ENCODE measurements at places on chromosomes 2 and 18.

DNA sequence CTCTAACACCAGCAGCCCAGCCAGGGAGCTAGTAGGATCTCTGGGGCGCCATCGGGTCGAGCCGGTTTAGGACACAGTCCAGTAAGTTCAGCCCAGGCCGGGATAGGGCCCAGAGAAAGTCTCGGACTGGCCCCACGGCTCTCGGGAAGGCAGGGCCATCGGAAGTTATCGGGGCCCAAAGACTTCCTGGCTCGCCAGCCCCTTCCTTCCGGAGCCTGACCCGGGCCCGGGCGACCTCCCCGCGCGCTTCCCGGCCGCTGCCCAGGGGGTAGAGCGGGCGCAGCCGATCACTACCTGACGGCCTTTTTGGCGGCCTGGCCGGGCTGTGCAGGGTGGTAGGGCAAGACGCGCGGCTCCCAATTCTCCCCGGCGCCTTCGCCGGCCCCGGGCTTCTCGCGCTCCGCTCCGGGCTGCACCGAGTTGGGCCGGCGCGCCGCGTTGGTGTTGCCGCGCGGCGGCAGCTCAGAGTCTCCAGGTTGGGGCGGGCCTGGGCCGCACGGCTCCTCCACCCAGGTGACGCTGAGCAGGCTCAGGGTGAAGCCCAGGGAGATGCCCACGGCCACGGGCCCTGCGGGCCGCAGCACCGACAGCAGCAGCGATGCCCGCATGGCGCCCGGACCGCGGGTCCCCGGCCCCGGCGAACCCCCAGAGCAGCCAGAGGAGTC lies 546 bp downstream of the CHPF start:
- DNase-seq, result peak; percentile 55

GRCh38 chr2:181684454-181685149 lies 4.3 kb upstream of the NEUROD1 start:
- no peak for DNase-seq

GRCh38 chr18:76431437-76432273 lies 63.4 kb downstream of the ZNF516 start:
- no peak for DNase-seq

- DNase-seq, result no peak
Measured at GRCh38 chr2:226797989-226798421, 1.6 kb downstream of the IRS1 start.
